SHP77 (cell line): ENCODE measurements at places on chromosomes 2 and 18.
A peak's percentile ranks its signal among the peaks of the same experiment; 100 is the strongest.

- no peak for DNase-seq
These were observed 31.3 kb upstream of the AFTPH start for GRCh38 chr2:64492821-64493220.

DNA sequence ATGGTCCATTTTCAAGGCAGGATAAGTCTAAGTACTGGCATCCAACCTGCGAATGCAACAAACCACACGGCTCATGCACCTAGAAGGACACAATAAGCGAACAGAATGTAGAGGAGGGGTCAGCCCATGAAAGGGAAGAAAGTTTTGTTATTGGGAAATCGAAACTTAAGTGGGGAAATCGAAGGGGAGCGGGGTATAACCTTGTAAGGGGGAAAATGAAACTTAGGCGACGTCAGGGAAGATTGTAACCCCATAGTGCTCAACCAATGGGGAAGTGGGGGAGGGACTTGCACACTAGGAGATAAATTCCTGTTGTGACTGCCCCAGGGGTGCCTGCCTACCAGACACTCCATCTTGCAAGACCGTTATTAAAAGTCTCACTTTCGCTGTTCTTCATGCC lies 15.6 kb upstream of the OTOF start:
- no peak for DNase-seq

GRCh38 chr2:38505779-38506178 lies 96.9 kb downstream of the HNRNPLL start:
- no peak for DNase-seq

DNA sequence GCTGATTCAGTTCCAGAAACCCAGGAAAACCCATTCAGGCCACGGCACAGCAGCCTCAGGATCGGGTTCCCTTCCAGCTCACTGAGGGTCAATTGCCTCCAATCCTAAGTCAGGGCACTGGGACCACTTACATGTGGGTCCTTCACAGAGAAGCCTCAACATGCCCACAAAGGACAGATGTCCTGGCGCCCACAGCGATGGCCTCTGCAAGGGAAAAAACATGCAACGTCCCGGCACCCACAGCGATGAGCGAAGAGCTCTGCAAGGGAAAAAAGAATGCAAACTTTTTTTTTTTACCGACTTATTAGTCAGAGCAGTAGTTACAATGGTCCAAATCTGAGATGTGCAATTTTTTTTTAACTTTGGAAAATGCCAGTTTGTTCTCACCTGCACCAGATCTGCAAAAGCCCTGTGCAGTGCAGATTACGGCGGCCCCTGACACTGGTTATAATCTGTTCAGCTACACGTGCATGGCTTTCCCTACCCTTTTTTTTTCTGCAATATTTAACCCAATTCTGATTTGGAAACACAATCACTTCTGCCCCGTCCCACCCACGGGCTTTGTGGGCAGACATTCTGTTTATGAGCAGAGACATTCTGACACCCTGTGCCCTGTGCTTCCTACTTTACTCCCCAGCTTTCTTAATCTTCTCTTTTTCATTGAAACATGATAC lies 159.3 kb upstream of the SALL3 start:
- no peak for DNase-seq

DNA sequence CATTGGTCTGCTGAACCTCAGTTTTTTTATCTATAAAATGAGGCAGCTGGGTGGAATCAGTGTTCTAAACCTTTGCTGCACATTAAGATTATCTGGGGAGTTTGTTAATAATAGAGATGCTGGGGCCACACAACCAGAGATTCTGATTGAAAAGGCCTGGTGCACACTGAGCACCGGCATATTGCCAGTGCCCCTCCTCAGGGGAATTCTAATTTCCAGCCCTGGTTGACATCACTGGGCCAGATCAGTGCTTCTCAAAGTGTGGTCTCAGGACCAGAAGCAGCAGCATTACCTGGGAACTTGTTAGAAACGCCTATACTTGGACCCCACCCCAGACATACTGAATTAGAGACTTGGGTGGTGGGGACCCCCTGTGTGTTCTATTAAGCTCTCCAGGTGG lies 112.5 kb downstream of the SETBP1 start:
- no peak for DNase-seq

DNA sequence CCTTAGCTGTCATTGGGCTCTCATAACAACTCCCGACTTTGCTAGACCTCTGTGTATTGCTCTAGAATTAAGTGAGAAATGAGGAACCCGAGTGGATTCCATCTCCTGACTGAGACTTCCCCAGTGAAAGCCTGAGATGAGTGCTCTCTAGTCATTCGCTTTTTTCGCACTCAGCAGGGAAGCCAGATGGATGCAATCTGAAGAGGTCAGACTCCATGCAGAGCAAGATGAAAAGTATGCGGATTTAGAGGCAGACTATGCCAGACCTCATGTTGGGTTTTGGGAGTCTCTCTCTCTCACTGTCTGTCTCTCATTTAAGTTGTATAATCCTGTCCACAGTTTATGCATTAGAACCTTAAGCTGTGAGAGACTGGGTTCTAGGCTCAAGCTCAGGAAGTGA lies 88.6 kb downstream of the SLC5A7 start:
- no peak for DNase-seq

DNA sequence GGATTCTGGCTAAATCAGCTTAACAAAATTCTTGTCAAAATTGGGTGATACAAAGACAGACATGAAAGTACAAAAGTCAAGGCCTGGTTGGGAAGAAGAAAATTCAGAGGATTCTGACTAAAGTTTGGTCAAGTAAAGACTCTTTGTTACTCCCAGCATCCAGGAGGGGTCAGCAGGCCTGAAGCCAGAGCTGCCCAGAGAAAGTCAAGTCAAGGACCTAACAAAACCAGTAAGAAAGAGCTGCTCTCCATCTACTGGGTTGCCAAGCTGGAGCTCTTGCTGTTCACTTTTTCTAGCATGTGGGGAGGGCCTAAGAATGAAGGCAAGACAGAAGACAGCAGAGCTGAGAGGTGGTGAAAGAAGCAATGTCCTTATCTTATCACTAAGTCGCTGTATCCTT lies 143.3 kb downstream of the C1D start:
- no peak for DNase-seq

GRCh38 chr2:222982010-222982908 lies 69.7 kb upstream of the KCNE4 start:
- DNase-seq, result peak; percentile 89

DNA sequence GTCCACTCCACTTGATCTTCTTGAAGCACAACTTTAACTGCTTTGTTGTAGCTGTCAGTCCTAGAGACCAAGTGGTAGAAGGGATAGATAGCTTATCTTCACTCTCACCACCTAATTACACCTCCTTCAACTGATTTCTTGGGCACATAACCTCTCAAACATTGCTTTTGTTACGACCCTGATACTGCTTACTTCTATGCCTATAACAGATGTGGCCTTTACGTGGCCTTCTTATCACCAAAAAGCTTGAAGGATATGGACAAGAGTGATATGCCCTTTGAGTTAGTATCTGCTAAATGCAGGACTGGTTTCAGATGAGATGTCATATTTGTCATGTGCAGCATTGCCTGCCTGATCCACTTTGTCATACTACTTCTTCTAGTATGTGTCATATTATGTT lies 847.2 kb downstream of the TDRD15 start:
- DNase-seq, result no peak

DNA sequence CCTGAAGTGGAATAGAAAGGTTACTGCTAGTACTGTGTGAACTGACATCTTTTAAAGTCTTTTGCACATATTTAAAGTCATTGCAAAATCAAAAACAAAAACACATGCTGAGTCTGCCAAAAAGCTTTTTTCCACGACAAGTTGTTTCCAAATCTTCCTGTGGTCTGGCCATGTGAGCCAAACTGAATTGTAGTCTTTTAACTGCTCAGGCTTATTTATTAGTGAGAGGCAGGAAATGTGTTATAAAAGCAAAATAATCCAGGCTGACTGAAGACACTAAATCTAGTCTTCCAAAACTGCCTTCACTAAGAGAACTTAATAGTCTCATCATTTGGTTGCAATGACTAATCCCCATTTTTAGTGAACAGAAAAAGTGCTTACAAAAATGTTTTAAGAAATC lies 2.3 kb downstream of the KRCC1 start:
- DNase-seq, result no peak

GRCh38 chr2:72757177-72757775 lies 68.6 kb downstream of the EXOC6B start:
- no peak for DNase-seq

- no peak for DNase-seq
These were observed 28.3 kb upstream of the ICOS start for GRCh38 chr2:203908066-203908796.

GRCh38 chr18:74598350-74599001 lies 806 bp downstream of the ZNF407 start:
- DNase-seq, result peak; percentile 59

GRCh38 chr2:105417857-105418436 lies 19.1 kb upstream of the FHL2 start:
- DNase-seq, result no peak

DNA sequence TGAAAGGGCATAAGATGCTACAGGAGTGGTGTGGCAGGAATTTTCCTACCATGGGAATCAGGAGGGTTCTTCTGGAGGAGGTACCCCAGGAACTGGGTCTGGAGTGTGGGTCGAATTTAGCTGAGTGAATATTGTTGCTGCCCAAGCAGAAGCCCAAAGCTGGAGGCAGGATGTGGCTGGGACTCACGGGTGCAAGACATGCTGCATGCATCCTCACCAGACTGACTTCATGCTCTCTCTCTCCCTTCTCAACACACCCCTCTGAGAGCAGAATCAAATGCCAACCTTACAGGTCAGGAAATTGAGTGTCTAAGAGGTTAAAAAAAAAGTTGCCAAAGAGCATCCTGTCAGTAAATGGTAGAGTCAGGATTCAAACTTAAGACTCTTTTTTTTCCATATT lies 78.8 kb upstream of the TTC39C start:
- DNase-seq, result no peak

- DNase-seq, result no peak
These were observed 457.0 kb upstream of the MYT1L start for GRCh38 chr2:2788076-2788475.

DNA sequence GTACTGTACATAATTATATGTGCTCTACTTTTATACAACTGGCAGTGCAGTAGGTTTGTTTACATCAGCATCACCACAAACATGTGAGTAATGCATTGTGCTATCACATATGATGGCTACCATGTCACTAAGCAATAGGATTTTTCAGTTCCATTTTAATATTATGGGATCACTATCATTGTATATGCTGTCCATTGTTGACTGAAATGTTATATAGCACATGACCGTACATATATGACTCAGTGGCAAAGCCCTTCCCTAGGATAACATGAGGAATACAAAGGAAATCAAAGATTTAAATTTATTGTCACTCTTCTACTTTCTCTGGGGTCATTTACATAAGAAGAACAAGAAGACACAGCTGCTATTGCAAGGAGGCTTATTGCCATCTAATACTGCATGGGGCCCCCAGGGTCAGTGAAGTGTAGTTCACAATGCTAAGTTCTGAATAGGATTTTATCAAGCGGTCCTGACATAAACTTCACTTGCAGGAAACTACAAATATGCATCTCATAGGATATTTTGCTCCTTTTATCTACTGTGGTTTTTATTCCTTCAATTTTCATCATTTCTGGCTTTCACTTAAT lies 21.8 kb downstream of the PDE1A start:
- no peak for DNase-seq

DNA sequence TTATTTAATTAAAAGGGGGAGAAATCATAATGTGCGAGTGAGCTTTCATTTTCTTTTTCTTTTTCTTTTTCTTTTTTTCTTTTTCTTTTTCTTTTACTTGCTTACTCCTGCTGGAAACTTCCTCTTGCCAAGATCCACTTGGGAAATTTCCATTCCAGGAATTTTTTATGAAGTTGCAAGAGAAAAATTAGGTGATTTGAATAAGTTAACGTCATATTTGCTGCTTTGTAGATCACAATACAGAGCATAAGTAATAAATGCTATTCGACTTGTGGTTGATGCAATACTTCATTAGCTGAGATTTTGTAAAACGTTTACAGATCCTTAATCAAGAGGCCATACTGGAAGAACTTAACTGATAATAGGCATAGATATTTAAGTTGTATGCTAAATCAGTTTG lies 354.7 kb upstream of the SMIM21 start:
- no peak for DNase-seq

DNA sequence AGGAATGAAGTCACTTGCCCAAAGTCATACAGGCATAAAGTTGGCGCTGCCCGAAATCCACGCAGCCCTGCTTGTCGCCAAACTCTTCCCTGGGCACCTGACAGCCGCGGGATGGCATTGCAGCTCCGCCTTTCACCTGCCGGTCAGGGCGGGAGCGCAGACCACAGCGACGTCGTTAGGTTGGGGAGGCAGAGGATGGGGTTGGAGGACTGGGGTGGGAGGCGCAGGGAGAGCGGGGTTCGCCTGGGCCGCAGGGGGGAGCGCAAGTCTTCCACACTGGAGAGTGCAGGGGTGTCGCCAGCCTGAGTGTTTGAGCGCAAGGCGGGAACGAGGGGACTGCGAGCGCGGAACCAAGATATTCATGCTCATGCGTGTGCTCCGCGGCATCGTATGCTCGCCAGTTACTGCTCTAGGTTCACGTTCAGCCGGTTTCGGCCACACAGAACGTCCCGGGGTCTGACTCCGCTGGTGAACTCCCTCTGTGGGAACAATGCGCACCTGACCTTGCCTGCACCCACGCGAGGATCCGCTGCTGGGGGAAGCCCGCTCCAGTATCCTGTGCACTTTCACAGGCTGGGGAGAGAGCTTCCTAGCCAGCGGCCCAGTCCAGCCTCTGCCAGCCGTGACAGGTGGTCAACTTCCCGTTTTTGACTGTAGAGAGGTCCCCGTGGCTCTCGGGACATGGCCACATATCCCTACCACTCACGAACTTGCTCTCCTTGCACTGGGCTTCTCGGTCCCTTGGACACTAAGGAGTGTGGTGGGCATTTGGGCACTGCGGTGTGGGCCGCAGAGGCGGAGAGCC lies 767 bp upstream of the NPPC start:
- no peak for DNase-seq

- no peak for DNase-seq
These were observed 15.6 kb upstream of the INO80C start for GRCh38 chr18:35513181-35513936.
